ENCODE measurements at places on chromosomes 12 and 14.
A peak's percentile ranks its signal among the peaks of the same experiment; 100 is the strongest.

DNA sequence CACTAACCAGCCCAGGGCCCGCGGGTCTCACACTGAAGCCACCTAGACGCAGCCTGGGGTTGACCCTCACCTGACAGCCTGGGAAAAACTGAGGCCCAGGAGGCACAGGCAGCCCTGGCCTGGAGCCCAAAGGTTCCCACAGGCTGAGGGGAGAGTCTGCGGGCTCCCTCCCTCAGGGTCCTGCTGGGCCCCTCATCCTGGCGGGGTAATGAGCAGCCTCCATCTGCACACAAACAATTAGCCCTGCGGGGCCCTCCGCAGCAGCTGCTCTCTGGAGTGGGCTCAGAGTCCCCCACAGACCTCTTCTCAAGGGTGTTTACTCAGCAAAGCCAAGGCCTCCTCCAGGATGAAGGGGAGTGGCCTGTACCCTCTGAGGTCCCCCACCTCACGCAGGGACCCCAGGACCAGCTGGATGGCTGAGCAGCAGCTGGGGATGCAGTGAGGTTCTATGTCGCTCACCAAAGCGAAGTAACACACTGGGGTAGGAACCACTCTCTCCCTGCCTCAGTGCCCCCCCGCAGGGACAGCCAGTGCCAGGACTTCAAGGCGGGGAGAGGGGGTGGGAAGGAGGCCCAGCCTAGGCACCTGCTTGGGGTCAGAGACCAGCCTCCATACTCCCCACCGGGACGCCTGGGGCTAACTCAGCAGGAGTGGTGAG is 7.3 kb downstream of the AKT1 start:
- no peak for DNase-seq

DNA sequence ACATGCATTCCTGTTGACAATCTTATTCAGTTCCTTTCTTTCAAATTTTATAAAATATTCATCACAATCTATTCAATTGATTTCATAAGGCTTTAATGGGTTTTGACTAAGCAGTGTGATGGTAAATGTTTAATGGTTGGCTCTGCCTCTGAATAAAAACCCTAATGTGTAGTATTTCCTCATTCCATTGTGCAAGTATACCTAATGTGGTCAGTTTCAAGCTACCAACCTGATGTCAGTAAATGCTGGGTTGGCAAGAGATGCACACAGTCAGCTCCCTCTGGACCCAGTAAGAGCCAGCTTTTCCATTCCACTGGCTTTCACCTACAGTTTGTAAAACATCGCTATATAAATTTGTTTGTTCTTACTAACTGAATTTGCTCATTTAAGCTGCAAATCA is 53.9 kb downstream of the METTL25 start:
- DNase-seq, result no peak

DNA sequence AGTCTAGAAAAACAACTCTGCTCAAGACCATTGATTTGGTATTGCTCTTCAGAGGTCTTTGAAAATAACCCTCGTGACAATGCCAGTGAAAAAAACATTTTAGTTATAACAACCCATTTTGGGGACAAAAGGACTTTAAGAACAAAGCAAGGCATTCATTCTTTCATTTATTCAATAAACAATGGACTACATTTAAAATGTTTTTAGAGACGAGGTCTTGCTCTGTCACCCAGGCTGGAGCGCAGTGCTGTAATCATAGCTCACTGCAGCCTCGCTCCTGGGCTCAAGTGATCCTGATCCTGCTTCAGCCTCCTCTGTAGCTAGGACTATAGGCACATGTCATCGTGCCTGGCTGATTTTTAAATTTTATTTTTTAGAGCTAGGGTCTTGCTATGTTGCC is 7.7 kb upstream of the KICS2 start:
- DNase-seq, result no peak

- peak; percentile 50 for DNase-seq
Observed at GRCh38 chr12:21989819-21990412, 48.7 kb upstream of the ABCC9 start.

DNA sequence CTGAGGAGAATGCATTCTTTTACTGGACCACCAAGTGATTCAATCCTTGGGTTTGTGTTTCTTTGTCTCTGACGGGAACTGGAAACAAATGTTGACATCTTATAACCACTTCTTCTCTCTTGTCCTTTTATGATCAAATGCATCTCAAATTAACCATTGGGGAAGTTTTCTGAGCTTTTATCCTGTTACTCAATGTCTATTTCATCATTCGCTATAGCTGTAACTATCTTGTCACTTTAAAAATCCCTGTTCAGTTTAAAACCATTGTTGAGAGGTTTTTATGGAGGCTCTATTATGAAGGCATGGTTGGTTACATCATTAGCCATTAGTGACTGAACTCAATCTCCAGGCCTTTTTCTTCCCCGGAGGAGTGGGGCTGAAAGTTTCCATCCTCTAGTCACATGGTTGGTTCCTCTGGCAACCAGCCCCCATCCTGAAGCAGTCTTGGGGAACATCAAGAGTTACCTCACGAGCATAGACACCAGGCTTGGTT is 2.7 kb upstream of the CLEC6A start:
- no peak for DNase-seq

GRCh38 chr12:119157528-119157927 is 21.2 kb upstream of the HSPB8 start:
- no peak for DNase-seq

DNA sequence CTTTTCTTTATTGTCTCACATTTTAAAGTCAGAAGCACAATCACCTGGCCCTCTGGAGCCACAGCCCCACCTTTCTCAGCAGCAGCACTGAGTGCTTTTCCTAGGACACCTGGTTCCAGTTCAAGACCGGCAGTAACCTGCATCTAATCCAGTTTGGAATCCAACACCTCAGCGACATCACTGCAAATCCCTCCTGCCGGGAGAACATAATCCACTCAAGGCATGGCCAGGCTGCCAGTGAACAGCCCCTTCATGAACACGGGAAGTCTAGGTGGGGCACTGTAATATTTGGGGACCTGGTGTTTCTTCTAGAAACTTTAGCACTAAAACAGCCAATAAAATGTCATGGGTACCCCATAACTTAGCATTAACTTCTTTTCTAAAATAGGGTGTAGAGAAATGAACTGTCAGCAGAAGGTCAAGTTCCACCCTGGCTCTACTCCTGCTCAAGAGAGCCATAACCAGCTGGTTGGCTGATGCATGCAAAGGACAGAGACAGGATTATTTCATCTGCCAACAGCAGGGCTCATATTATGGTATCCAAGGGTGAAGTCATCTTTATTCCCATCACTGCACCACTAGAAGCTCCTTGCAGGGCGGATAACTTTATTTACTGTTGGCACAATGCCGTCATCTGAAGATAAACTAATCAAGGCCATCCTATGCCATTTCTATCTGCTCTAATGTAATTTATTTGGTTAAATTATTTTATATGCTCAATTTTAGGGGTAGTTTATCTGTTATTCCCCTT is 76.7 kb downstream of the TTC7B start:
- no peak for DNase-seq

GRCh38 chr14:79295385-79295784 is 915.9 kb downstream of the DIO2 start:
- no peak for DNase-seq

DNA sequence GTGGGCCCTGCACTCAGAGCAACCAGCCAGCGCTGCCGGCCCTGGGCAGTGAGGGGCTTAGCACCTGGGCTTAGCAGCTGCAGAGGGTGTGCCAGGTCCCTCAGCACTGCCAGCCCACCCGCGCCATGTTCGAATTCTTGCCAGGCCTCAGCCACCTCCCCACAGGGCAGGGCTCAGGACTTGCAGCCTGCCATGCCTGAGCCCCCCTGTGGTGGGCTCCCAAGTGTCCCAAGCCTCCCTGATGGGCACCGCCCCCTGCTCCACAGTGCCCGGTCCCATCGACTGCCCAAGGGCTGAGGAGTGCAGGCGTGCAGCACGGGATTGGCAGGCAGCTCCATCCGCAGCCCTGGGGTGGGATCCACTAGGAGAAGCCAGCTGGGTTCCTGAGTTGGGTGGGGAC is 98.0 kb upstream of the NID2 start:
- DNase-seq, result no peak

GRCh38 chr14:30648471-30648870 is 26.4 kb downstream of the SCFD1 start:
- no peak for DNase-seq

DNA sequence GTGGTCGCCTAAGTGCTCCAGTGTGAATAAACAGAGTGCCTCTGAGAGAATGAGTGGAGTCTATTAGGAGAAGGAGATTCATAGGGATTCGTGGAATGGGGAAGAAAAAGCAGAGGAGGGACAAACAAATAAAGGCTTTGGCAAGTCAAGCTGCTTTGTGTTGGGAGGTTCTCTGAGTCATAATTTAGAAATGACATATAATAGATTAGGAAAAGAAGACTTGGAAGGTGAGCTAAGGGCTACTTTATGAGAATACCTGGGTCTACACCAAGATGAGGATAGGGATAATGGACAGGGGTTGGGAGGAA is 6.4 kb upstream of the NTN4 start:
- DNase-seq, result no peak

- no peak for DNase-seq
Observed at GRCh38 chr14:94562022-94562421, 780 bp downstream of the SERPINA4 start.

- peak; percentile 99 for DNase-seq
Observed at GRCh38 chr12:47377414-47378221, 297.9 kb upstream of the AMIGO2 start.

- no peak for DNase-seq
Observed at GRCh38 chr12:122659579-122659978, 43.6 kb downstream of the HCAR2 start.

DNA sequence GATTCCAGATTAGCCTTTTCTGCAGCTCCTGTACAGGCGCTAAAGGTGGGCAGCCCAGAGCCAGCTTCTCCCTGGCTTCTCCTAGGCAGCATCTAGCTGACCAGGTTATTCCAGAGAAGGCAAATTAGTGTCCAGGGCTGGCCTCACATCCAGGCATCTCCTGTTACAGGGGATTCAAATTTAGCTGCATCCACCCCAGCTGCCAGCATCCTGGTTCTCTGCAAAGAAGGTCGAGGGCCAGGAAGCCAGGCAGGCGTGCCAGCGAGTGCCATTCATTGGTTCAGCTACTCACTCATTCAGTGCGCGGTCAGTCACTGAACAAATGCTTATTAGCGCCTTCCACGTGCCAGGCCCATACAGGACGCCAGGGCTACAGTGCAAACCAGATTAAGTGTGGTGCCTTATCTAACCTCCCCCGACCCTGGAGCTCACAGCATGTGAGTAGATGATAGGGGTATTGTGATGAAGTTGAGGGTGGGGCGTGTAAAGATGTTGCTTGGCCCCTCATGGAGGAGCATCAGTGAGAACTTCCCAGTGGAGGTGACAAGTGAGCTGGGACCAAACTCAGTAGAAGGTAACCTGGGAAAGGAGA is 15.7 kb upstream of the FAM222A start:
- no peak for DNase-seq

DNA sequence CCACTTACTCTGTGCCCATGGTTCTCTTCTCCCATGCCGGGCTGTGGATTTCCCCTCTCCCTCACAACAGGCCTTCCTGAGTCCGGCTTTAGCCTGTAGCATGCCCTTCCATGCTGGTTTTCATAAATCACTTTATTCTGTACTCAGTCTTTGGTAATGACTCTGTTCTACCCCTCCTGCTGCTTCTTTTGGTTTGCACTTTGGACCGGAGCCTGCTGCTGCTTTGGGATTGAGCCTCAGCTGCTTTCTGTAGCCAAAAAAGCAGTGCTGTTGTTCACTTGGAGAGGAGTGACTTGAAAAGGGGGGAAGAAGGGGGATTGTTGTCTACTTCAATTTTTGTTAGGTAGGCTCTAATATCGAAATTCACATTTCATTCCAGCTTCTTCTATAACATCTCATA is 8.5 kb upstream of the SLC6A13 start:
- DNase-seq, result no peak

- DNase-seq, result no peak
Observed at GRCh38 chr12:97283297-97283696, 179.3 kb upstream of the RMST start.

DNA sequence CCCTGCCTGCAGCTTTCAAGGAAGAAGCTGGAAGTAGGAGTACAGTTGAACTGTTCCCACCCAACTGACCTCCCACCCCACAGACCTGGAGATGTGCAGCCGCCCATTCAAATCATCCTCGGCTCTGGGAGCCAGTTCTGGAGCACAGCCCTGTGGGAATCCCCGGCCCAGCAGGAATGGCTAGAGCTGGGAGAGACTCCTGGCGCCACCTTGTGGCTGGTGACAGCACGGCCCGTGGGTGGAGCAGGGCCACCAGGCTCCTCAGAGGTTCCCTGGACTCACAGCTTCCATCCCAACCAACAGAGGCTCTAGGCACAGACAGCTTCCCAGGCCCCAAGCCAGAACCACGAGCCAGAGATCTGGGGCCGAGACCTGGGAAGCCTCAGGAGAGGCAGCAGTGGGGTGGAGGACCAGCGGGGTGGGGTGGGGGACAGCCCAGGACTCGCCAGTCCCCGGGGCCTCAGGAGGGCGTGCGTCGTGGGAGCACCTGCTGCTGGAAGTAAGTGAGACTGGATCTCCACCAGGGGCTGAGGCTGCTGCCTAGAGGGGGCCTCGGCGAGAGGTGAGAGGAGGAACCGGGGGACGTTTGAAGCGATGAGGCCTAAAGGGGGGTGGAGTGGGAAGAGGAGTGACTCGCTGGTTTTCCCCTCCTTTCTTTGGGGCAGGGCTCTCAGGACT is 43.4 kb downstream of the RNF34 start:
- peak; percentile 62 for DNase-seq

GRCh38 chr12:98149270-98149669 is 366.1 kb upstream of the TMPO start:
- no peak for DNase-seq

- DNase-seq, result no peak
Observed at GRCh38 chr12:49684310-49684854, 22.8 kb downstream of the FMNL3 start.

DNA sequence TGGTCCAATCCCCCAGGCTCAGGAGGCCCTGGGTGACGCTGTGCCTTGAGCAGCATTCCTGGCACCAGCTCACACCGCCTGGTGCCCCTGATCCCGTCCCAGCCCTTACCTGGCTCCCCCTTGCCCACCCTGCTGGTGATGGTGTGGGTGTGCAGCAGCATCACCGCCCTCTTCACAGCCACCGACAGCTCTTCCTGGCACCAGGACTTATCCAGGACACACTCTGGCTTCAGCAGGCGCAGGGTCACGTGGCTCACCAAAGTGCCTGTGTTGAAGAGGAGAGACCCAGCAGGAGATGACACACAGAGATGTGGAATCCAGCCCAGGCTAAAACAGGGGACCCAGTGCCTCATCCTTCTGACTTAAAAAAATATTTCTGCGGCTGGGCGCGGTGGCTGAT is 36.2 kb downstream of the GCN1 start:
- no peak for DNase-seq

- peak; percentile 75 for DNase-seq
Observed at GRCh38 chr12:50732591-50732990, 31.3 kb upstream of the ATF1 start.

DNA sequence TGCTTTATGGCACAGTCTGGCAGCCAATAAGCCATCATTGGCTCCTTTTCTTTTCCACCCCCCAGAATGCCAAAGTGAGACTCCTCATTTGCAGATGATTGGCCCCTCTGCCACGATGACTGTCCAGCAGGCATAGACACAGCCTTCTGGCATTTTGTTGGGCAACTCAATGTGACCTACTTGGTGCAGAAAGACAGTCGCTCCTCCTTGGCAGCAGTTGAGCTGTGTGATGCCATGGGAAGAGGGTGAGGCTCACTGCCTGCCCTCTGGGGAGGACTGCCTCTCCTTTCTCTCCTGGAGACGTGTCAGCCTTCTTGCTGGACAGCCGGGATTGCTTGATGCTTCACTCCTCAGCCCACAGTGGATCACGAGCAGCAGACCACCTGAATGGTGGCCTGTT is 264.9 kb downstream of the C12orf75 start:
- DNase-seq, result no peak

GRCh38 chr14:21643407-21643806 is 8.7 kb upstream of the OR10G2 start:
- no peak for DNase-seq

Measured in astrocyte of the spinal cord (primary cell).